ENCODE measurements at places on chromosomes 5 and 9.

DNA sequence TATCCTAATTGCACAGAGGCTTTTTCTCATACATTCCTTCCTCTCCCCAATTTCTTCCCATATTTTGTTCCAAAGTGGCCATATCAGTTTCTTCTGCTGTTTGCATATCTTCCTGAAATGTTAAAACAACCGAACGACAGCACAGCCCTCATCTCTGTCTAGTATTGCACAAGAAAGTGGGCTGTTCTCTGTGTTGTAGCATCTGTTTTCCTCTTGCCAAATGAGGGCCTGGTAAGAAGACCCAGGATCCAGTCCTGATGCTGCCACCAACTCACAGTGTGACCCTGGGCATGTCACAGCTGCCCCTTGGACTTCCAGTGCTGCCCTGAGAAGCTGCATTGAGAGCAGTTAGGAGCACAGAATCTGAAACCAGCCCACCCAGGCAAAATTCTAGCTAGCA, 4.1 kb downstream of the SLC31A2 start:
- no peak for DNase-seq

DNA sequence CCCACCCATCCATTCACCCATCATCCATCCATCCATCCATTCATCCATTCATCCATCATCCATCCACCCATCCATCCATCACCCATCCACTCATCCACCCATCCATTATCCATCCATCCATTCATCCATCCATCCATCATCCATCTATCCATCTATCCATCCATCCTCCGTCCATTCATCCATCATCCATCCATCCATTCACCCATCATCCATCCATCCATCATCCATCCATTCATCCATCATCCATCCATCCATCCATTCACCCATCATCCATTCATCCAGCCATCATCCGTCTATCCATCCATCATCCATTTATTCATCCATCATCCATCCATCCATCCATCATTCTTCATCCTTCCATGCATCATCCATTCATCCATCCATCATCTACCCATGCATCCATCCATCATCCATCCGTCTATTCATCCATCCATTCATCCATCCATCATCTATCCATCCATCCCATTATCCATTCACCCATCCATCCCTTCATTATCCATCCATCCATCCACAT, 10.1 kb downstream of the ASS1 start:
- DNase-seq: no peak

- DNase-seq: no peak
Measured at GRCh38 chr5:87354496-87354895, 58.2 kb downstream of the CCNH start.

DNA sequence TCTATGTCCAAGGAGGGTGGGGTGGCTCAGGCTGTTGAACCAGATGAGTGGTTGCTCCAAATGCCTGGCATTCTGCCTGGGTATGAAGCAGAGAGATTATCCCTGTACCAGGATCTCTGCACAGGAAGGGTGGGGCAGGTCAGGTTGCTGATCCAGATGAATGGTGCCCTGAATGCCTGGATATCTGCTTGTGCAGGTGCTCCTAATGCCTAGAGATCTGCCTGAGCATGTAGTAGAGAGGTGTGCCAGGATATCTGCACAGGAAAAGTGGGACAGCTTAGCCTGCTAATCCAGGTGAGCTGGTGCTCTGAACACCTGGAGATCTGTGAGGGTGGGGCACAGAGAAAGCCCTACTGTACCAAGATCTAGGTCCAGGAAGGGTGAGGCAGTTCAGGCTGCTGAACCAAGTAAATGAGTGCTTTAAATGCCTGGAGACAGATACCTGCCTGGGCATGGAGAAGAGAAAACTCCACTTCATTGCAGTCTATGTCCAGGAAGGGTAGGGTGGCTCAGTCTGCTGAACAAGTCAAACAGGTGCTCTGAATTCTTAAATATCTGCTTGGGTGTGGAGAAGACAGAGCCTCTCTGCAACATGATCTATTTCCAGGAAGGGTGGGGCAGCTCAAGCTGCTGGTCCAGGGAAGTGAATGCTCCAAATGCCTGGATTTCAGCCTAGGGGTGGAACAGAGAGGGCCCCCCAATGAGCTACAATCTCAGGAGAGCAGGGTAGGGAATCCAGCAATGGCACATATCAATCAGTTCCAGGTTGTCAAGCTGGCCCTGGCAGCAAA, 189.4 kb upstream of the DMRTA1 start:
- no peak for DNase-seq

DNA sequence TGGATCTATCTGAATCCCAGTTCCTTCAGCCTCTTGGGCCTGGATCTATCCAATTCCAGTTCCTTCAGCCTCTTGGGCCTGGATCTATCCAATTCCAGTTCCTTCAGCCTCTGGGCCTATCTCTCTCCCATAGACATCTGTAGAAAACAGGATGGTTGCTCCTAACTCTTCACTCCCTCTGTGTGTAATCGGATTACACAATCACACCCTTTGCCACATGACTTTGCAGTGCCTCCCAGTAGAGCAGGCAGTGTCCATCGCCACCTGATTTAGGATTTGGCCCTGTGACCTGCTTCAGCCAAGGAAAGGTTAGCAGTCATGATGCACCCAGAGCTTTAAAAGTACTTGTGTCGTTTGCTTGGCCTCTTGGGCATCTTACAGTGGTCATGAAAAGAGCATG, 56.7 kb downstream of the LHX2 start:
- no peak for DNase-seq

GRCh38 chr9:137502008-137502911, 43.1 kb upstream of the NSMF start:
- no peak for DNase-seq

GRCh38 chr9:111294691-111295451, 35.2 kb downstream of the OR2K2 start:
- DNase-seq: no peak

DNA sequence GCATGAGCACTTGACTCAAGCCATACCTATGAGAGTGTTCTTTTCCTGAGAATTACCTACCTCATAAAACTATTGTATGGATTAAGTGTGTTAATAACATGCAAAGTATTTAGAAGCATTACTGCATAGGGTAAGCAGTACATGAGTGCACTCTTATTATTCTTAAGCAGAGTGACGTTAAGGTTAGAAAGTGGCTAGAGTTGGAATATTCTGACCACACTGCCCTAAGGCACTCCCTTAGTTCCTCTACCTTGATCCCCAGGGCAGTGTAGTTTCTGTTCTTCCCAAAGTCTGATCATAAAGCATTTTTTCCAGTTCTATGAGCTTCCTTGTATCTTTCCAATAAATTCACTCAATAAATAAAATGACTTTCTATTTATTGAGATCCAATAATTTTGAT, 189.2 kb downstream of the PCSK1 start:
- no peak for DNase-seq

GRCh38 chr5:41418220-41419031, 92.0 kb downstream of the PLCXD3 start:
- no peak for DNase-seq

DNA sequence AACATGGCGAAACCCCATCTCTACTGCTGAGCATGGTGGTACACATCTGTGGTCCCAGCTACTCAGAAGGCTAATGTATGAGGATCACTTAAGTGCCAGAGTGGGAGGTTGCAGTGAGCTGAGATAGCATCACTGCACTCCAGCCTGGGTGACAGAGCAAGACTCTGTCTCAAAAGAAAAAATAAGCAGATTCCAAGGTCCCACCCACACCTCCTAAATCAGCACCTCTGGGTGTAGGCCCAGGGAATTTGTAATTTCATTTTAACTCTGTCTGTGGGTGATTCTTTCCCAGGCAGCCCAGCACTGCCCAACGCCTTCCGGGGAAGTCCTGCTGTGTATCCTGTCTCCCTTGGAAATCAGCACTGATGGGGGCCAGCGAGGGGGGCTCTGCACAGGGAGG, 12.5 kb downstream of the CAMK2A start:
- DNase-seq: no peak

DNA sequence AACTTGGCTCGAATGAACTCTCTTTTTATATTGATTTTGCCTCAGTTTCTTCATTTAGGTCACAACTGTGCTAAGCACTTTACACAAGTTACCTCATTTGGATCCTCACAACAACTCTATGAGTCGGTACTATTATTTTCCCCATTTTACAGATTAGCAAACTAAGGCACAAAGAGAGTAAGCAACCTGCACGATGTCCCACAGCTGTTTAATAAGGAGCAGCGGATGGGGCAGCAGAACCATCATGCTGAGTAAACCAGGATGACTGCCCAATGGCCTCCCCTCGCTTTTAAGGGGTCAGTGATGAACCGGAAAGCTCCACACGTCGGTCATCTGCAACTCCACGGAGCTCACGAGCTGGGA, 607 bp downstream of the PRELID2 start:
- no peak for DNase-seq

DNA sequence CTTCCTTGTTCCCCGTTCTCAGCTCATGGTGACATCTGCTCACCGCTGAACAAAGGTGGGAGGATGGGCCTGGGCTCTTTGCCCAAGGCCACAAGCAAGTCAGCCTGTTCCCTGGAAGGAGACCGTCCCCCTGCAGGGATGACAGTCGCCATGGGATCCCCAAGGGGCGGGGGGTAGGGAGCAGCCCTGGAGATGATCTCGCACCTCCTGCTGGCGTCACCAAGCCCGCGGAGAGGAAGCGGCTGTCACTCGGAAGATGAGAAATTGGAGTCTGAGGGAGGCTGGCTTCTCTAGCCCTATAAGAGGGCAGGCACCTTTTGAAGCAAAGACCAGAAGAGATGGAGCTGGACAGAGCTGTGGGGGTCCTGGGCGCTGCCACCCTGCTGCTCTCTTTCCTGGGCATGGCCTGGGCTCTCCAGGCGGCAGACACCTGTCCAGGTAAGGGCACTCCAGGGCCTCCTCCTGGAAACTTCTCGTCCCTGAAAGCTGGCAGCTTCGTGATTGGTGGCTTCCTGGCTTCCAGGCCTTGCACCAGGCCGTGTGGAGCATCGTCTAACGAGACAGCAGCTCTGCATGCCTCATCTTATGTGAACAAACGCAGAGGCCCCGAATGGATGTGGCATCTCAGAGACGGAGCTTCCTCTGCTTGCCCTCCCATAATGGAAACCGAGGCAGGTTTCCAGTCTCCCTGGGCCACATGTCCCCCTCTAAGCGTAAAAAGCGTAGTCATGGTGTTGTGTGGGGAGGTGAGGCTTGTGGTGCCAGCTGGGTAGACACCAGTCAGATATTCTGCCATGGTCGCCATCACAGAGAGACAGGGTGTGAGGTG, at the start of gene FCN2:
FCN2 (plus strand) TSS at position 327 of the 829 bp plus-strand sequence; CDS start at position 339, 12 bp downstream.
- DNase-seq: no peak

- no peak for DNase-seq
Measured at GRCh38 chr5:149913436-149914419, 30.9 kb downstream of the PDE6A start.

DNA sequence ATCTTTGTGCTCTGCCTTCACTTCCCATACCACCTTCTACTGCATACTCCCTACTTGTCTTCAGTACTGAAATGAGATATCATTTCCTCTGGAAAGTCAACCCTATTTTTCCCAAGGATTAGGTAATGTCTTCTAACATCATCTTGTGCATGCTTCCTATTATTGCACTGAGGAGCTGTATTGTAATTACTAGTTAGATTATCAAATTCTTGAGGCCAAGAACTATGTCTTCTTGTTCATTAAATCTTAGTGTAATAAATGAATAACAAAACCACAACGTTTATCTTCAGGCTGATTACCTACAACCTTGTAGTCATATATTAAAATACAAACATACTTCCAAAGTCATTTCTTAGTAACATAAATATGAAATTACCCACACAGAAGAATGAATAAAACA, 87.9 kb upstream of the POU5F2 start:
- DNase-seq: no peak

- peak; percentile 53 for DNase-seq
Measured at GRCh38 chr5:79990598-79991507, at the start of gene MTX3. Gene MTX3 (minus strand): TSS chr5:79991262. CDS start chr5:79991238, 24 bp downstream.

- DNase-seq: no peak
Measured at GRCh38 chr9:83013867-83014605, 48.9 kb downstream of the RASEF start.

DNA sequence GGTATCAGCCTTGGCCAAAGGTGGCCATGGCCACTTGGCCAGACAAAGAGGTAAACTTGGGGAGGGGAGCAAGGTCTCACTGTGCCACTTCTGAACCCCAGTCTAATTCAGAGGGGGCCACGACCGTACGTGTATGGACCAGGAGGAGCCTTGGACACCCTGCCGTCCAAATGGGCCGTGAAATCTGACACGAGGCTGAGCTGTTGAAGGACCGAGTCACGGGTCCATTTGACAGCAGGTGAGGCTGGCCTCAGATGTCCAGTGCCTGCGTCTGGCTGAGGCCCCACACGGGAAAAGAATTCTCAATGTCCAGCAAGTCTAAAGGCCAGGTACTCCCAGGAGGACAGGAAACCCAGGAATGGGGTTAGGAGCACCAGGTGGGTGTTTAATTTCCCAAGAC, 17.7 kb downstream of the CMBL start:
- DNase-seq: no peak

All from HS-27A (cell line).